Fibroblast of skin of left biceps (primary cell): ENCODE measurements at places on chromosomes 7 and 10.
A peak's percentile ranks its signal among the peaks of the same experiment; 100 is the strongest.

DNA sequence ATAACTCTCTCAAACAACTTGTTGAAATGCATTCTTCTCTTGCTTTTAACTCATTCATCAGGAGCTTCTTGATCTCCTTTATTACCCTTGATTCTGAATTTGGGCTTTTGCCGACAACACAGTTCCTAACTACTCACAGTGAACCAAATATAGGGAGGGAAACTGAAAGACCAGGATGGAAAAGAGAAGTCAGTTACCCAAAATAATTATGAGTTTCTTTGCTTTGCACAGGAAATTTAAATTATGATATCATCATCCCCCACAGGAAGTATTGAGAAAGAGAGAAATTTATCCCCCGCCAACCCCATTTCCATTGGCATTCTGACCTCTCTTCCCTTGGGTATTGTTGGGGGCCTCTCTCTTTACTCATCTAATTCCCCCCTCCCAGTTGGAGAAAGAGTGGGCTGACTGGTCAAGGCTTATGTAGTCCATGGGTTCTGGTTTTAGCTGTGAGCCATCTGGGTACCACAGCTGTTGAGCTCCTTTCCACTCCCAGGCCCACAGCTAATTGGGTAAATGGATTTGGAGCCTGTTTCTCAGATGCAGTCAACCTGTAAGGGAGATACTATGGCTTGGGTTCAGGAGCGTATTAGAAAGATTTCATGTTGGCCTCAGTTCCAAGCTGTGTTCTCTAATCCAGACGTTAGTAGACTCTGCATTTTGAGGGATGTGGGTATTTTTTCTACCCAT lies 109.0 kb downstream of the FZD1 start:
- DNase-seq: no peak

- no peak for DNase-seq
These were observed 283.0 kb downstream of the USP6NL start for GRCh38 chr10:11328264-11329061.

GRCh38 chr10:98349508-98349922 lies 65.5 kb downstream of the PYROXD2 start:
- DNase-seq: peak; percentile 100

- no peak for DNase-seq
These were observed 189.2 kb downstream of the ZEB1 start for GRCh38 chr10:31508234-31508633.

DNA sequence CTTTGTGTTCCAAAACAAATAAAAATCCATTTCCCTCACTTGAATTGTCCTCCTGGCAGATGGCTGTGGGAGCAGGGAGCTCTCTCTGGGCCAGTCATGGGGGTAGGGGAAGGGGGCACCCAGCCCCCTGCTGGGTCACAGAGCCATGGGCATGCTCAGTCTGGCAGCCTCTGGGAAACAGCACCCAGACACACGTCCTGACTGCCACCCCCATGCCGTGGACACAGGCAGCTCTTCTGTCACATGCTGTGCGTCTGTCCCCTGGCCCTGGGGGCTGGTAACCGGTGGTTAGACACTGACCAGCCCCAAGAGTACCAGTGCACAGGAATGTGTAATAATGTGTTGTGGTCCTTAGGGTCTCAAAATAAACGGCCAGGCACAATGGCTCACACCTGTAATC lies 47.0 kb downstream of the RASGEF1A start:
- DNase-seq: no peak

DNA sequence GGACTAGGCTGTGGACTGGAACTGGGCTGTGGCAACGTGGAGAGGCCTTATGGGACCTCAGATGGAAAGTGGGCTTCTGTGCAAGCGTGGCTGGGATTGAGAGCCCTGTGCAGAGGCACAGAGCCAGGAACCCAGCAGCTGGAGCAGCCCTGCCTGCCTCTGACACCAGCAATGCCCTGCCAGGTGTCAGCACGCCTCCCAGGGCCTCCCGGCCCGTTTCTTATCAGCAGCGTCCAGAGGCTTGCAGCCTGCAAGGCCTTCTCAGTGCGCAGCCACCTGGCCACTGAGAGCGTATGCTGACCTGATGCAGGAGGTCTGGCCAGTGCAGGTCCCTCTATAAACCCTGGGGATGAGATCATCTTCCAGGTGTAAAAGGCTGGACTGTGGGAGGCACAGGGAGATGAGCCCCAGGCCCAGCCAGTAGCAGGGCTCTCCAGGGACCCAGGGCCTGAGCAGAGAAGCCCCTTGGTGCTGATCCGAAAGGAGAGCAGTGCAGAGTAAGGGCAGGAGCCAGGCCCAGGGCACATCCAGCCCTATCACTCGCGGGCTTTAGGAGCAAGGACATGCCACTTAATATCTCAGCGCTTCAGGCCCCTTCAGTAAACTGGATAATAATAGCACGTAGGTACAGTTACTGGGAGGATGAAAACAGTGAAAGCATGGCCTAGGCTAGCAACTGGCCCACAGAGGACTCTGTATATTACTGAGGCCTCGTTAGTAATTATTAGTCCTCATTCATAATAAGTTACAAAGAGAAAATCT lies 38.8 kb upstream of the ANTXRL start:
- DNase-seq: no peak

DNA sequence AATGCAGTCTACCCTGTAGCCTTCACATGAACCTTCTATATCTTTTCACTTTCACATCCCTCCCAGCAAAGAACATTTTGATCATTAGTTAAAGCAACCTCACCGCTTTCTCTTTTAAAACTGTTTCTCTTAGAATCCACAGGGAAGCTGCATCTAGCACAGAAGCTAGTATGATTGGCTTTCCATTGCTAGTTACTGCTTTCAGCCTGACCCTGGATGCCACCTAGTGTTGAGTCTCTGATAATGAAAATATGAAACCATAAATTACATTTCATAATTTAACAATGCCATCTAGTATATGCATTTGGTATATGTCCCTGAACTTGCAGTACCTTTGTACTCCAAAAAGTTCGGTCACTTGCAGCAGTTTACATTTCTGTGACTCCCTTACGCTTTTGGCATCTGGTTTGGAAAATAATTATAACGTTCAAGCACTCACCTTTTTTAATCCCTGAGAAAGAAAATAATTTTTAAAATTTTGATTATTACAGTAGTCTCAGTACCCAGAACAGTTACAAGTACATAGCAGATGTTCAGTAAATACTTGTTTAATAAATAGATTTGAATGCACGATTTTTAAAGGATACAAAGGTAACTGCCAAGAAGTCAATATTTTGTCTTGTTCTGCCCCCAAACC lies 22.7 kb downstream of the CISD1 start:
- DNase-seq: no peak

GRCh38 chr7:16393862-16394422 lies 27.4 kb downstream of the CRPPA start:
- no peak for DNase-seq

DNA sequence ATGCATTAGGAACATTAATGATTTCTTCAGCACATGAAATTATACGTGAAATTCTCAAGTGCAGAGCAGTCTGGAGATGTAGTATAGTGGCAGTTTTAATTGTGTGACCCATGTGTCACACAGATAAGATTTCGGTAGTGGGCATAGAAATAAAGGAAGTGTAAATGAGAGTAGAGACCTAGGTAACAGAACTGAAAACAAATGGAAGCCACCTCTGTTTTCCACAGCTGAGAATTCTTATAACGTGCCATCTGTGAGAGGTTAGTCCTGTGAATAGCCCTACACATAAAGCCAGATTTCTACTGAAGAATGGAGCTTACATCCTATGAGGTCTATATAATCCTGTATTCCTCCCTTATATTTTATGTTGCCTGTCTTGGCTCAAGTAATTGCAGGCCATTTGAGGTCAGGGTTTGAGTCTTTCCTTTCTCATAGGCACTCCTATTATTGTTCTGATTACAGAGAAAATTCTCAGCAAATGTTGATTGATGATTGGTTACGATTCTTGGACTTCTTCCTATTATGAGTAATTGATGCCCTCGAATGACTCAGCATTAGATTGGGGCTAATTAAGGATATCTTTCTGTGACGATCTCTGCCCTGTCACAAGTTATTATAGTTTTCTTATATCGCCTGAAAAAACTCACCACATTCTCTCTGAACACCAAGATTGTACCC lies 258.2 kb downstream of the KIF20B start:
- no peak for DNase-seq

DNA sequence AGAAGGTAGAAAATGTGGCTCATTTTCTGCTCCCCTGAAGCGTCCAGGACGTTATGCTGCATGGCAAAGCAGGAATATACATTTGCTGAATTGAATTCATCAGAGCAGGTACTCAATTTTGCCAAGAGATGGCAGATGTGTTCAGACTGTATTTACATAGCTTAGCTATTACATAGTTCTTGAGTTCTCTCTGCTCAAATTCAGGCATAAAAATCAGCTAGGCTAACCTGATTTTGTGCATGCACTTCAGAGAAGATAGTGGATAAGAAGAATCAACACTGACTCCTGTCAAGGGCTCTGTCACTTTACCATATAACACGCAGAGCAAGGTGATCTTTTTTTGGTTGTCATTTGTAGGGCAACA lies 209.2 kb upstream of the FAM3C start:
- DNase-seq: no peak

GRCh38 chr7:18901982-18902421 lies 215.4 kb downstream of the TWIST1 start:
- no peak for DNase-seq

DNA sequence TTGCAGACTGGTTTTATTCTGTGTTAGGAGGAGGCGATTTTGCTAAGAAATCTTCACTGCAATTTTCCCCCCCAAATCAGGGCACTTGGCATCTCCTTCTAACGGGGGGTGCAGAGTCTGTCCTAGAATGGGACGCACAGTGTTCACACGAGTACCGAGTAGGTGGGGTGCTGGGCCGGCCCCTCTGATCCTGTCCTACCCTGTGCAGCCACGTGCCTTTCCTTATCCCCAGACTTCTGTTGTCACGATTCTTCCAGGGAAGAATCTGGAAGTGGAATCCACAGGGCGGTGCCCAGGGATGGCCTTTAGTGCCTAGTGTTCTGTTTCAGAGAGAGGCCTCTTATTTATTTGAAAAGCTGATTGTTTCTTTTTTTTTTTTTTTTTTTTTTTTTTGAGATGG lies 16.4 kb downstream of the CUX1 start:
- no peak for DNase-seq

DNA sequence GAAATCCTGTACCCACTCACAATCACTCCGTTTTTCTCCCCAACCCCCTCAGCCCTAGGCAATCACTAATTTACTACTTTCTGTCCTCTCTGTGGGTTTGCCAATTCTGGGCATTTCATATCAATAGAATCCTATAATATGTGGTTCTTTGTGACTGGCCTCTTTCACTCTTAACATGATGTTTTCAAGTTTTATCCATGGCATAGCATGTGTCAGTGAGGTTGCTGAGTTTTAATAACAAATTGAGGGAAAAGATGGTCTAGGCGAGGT lies 11.9 kb downstream of the PLAU start:
- DNase-seq: no peak

DNA sequence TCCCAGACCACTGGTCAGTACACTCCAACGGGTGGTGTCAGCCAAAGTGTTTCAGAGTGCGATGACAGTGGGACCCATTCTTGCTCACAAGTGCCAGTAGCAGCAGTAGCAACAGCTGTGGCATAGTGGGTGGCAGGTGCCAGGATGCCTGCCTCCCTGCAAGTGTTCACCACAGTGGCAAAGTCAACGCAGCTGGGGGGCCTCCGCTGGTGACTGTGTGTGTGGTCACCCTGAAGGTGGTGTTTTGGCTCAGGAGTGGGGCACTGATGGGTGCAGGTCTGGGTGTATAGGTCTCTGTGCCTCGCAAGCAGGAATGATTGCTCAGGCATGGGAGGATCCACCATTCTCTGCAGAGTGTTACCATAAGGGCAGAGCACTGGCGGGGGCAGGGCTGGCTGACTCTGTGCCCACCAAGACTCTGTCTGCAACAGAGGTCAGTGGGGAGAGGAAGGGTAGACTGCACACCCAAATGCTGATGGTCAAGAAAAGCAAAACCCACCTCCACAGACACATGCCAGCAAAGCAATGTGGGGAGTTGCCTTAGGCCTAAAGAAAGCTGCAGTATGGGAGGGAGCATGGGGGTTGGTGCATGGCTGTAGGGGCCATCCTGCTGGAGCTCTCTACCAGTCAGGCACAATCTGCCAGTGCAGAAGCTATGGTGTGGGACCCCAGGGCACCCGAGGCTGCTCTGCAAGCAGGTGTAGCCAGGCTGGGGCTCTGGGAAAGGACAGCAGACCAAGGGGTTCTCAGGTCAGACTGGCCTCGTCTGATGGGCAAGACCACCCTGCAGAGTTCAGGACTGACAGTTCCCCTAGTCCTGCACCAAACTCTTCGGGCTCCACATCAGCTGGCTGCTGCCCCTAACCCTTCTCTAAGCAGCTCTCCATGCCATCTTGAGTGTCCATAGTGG lies 368.1 kb downstream of the CTNNA3 start:
- no peak for DNase-seq

- no peak for DNase-seq
These were observed 15.3 kb upstream of the SUN1 start for GRCh38 chr7:816751-817671.

DNA sequence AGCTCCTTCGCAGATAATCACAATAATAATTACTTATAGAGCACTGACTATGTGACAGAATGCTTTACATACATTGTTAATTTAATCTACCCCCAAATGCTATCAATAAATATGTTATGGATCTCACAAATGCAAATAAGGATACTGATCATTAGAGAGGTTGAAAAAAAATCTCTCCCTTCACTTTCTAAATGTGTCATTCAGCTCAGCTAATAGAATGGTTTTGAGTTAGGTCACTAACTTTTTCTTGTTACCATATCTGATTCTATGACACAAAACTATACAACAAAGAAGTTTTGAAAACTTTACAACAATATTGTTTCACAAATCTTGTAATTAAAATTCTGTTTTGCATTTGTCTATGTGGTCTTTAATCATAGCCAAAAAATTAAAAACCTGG lies 17.4 kb downstream of the NEUROD6 start:
- DNase-seq: no peak

DNA sequence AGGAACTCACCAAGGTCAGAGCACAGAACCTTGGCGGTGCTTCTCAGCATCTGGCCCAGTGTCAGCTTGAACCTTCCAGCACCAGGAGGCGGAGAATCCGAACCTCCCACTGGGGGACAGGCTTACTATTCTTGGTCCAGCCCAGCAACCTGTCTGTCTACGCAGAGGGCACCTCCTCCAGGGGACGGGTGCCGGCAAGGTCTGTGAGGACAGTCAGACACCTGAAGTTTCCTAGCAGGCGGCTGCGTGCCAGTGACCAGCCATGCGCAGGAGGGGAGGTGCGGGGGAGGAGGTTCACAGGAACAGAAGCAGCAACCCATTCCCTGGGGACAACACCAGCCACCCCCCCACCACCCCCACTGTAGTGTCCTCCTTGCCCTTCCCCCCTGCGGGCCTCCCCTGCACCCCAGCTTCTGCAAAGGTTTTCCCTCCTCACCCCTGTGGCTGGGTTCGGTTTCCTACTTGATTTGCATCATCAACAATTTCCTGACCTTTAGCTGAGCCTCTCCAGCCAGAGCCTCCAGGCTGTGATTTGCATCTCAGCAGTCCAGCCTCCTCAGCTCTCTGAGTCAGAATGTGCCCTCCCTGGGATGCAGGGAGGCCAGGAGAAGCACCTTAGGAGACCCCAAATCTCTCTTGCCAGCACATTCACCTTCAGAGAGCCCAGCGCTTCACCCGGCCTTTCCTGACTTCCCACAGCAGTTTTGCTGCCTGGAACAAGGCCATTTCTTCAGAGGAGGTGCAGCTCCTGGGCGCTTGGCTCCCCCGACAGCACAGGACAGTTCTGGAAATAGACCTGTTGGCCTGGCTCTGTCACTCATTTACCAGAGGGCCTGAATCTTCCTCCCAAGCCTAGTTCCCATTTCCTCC lies 107.5 kb upstream of the NPS start:
- no peak for DNase-seq

- DNase-seq: no peak
These were observed 543.1 kb upstream of the MBL2 start for GRCh38 chr10:53315709-53316108.
